ENCODE measurements at places on chromosomes 7 and 10.

- no peak for DNase-seq
Measured at GRCh38 chr7:97971120-97971989, 18.6 kb downstream of the OCM2 start.

DNA sequence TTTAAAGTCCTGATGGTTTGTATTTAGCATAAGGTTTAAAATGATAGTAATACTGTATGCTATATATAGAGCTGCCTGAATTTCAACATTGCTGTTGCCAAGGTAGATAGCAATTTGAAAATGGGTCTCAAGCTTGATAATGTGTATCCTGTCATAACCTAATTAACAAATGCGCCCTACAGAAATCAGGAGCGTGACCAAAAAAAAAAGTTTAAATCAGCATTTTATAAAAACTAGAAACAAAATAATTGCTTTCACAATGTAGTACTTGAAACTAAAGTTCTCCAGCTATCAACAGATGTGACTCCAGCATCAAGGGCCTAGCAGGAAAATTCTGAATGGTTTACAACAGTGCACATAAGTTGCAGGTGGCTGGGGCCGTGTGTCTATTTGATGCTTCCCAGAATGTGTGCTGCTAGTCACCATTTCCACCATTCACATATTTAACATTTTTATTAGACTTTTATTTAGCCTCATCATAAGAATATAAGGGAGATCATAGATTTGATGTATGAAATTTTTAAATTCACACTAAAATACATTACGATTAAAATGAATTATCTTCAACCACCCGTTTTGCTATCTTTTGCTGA, 14.1 kb downstream of the FXYD4 start:
- DNase-seq = no peak

DNA sequence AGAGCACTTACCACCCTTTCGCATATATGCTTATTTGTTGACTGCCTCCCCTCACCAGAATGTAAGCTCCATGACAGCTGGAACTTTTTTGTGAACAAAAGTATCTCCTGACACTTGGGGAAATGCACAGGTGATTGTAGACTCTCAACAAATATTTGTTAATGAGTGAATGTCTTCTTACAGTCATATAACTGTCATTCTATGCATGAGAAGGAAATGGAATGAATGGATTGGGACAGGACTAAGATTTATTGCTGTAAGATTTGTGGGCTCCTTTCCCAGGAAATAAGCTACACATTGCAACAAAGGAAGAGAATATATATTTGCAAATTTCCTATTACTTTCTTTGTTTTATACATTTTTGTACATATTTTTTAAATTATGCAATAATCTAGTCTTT, 48.5 kb downstream of the FEZF1 start:
- DNase-seq = no peak

DNA sequence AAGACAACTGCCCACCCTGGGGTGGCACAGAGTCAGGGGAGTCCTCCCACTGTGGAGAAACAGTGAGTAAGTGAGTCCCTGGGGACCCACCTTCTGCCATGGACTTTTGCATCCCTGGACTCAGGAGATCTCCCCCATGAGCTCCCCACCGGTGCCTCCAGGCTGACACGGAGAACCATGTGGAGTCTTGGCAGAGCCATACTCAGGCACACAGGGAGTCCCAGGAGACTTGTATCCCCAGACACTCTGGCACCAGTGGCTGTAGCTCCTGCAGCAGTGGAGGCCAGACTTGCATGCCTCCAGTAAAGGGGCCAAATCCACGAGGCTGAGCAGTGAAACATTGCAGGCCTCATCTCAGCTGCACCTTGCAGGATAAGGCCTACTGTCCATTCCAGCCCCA, 791.4 kb downstream of the PCDH15 start:
- DNase-seq = no peak

All from stimulated activated CD8-positive, alpha-beta memory T cell treated with anti-CD3 and anti-CD28 coated beads, Interleukin-2, amount 100 ng/mL, for 1 hour (primary cell).